ENCODE measurements at places on chromosomes 6 and 20.

GRCh38 chr20:17391127-17391771 lies 139.9 kb downstream of the BFSP1 start:
- DNase-seq: no peak

- no peak for DNase-seq
These were observed 229.9 kb upstream of the STXBP5 start for GRCh38 chr6:146974351-146974750.

DNA sequence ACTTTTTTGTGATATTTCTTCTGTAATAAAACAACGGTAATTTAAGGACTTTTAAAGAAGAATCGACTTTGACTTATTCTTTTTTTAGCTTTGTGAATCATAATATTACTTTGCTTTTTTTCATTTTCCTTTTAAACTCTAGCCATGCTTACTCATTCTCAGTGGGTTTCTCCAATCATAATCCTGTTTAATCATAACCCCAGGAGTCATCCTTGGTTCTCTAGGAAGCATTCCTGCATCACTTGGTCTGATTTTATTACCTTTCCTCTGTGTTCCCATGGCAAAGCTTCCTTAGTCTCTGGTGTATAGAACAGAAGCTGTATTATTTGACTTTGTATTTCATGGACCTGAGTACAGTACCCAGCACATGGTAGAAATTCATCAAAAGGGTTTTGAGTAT lies 223.5 kb downstream of the CDKAL1 start:
- no peak for DNase-seq

DNA sequence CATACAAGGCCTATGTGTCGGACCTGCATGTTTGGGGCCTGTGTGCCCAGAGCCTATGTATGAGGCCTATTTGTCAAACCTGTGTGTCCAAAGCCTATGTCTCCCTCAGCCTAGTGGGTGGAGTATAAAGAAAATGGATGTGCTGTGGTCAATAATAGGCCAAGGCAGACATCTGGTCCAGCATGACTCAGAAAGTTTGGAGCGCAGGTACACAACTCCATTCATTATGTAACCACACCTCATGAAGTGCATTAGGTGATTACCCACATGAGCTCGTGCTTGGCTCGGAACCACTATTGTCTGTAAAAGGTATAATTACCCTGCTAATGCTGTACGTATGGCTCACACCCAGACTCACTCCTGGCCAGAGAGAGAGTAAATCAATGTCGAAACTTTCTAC lies 302.4 kb upstream of the POU3F2 start:
- DNase-seq: no peak

Measured in activated T-cell treated with anti-CD3 and anti-CD28 coated beads, Interleukin-2, amount 50 U/mL, for 4 hours (primary cell).